Activated CD4-positive, alpha-beta T cell treated with anti-CD3 and anti-CD28 coated beads for 1 hour (primary cell): ENCODE measurements at places on chromosomes 16 and 17.

- peak; percentile 56 for DNase-seq
Measured at GRCh38 chr16:53518550-53519416, 15.8 kb upstream of the AKTIP start.

GRCh38 chr16:22693638-22694340 lies 120.2 kb upstream of the HS3ST2 start:
- DNase-seq: no peak

GRCh38 chr17:33438578-33438977 lies 145.5 kb upstream of the ASIC2 start:
- DNase-seq: no peak

- no peak for DNase-seq
Measured at GRCh38 chr17:57523926-57524632, 221.0 kb downstream of the CCDC182 start.

- DNase-seq: no peak
Measured at GRCh38 chr16:54347961-54348360, 61.4 kb upstream of the IRX3 start.

- no peak for DNase-seq
Measured at GRCh38 chr17:81029859-81030258, 5.1 kb upstream of the BAIAP2 start.

- DNase-seq: no peak
Measured at GRCh38 chr16:21614896-21615295, 15.5 kb downstream of the METTL9 start.

- DNase-seq: no peak
Measured at GRCh38 chr17:64732336-64733006, 70.4 kb upstream of the SMURF2 start.

- DNase-seq: no peak
Measured at GRCh38 chr16:3953728-3954410, 73.4 kb upstream of the CREBBP start.

GRCh38 chr17:60330731-60331130 lies 61.2 kb downstream of the USP32 start:
- DNase-seq: no peak

DNA sequence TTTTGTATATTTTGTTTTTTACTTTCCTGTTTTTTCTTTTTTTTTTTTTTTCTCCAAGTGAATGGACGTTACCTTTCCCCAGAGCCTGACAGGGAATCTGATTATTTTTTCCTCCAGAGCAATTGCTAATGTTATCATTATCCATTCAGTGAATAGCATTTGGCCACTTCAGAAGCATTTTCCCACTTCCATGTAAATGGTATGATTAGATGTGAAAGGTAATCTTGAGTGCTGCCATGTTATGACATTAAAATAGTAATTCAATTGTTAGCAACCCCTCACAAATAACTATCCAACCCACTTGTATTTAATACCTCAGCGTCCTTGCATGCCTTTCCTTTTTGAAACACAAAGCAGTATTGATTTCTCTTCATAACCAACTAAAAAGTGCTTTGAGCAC lies 1243.8 kb downstream of the CDH8 start:
- no peak for DNase-seq

DNA sequence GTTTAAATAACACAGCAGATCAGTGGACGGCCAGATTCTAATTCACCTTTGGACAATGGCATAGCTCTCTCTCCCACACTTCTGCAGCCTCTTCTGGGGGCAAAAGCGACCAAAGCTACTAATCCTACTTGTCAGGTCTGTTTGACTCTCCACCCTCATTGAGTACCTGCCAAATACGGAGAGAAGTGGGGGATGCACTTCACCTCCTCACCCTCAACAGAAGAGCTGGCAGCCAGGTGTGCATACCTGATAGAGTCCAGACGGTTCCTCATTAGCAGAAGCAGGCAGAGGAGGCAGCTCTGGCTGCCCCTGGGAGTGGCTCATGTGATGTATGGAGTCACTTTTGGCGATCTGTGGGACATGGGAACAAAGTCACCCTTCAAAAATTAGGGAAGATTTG lies 4.9 kb downstream of the DNAH3 start:
- DNase-seq: no peak

DNA sequence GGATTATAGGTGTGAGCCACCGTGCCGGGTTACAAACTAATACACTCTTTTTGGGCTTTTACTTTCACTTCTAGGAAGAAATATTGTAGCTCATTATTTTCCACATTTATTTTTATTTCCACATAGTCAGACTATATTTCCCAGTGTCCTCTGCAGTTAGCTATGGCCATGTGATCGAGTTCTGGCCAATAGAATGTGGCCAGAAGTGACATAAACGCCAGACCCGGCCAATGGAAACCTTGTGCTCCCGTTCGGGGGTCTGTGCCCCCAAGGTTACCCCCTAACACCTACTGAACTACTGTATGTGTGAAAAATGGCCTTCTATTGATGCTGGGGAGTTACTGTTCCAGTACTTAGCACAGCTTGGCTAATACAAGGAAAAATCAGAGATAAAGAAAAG lies 13.2 kb upstream of the RPTOR start:
- no peak for DNase-seq

DNA sequence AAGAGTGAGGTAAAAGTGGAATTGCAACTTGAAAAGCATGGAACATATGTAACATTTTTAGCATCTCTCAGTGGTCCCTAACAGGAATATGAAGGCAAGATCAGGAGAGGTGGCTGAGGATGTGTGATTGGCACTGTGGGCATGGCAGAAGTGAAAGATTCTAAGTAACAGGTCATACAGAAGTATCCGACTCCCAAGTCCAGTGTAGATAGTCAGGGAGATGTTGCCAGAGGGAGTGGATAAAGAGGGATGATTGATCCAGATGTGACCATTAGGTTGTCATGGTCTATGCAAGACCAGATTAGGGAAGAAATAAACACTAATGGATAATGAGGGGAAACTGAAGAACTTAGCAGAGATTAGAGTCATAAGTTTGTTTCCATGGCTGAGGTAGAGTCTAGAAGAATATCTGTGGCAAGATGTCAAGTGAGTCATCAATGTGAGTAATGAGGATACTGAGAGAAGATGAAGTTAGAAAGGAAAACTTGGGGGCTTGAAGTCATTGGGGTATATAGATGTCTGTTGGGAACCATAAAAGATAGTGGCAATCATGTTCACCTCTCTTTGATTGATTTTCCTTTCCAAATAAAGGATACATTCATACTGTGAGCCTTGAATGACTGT lies 23.9 kb upstream of the CAPNS2 start:
- DNase-seq: no peak

GRCh38 chr16:13390093-13390985 lies 488.9 kb downstream of the SHISA9 start:
- DNase-seq: no peak

DNA sequence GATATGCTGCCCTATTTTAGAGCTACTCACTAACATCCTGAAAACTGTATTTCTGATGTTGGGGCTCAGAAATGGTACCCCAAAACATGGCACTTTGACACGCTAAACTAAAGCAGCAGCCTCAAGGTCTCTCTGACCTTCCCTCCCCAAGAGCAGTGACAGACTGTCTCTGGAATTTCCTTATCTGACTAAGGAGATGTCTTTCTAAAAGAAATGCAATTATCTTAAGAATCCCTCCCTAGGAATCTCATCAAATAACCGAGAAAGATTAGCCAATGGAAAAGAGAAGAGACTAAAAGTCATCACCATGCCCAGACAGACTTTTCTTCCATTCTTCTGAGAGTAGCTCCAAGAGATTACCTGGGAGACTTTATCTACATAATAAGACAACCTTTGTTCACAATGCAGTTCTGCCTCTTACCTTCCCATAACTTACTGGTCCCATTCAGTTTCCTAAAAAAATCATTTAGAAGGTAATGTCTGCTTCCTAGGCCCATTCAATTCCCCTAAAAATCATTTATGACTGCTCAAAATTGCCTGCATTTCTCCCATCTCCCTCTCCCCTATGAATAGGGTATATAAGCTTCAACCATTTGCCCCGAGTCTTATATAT lies 123.9 kb downstream of the CPPED1 start:
- no peak for DNase-seq

- no peak for DNase-seq
Measured at GRCh38 chr17:76296186-76296585, 11.9 kb downstream of the QRICH2 start.

- no peak for DNase-seq
Measured at GRCh38 chr17:31672161-31672819, 186.8 kb downstream of the COPRS start.

DNA sequence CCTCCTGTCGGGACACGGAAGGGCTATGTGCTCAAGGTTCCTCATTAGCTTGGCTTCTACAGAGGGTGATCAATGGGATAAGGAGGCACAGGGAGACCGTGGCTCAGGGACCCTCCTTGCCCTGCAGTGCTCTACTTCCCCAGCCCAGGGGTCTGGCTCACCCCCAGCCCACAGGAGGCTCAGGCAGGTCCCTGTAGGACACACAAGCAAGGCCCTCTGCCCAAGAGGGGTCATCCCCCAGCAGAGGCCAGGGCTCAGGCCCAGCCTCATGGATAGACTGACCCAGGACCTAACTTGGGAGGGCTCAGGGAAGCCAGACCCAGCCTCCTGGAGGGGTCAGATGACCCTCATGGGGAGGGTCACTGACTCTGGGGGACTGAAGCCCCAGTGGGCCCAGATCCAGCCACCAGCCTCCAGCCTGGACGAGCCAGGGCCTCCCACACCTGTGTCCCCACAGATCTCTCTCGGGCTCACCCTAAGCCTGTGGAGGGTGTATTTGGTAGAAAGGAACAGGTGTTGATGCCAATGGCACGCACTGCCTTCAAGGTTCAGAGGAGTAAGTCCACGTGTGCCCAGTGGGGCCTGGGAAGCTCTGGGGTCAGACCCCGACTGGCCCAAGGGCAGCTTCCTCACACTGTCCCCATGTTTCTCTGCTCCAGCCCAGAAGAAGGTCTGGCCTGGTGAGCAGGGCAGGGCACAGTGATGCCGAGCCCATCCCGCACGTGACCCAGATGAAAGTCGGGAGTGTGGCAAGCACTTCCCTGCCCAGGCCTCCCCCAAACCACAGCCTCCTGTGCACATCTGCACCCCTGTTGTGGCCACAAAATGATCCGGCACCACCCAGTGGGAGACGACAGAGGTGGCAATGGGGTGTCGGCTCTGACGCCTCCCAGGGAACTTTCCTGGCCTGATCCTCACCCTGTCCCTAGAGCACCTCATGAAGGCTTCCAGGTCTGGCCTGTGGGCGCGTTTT lies 10.9 kb upstream of the KRTAP17-1 start:
- no peak for DNase-seq

DNA sequence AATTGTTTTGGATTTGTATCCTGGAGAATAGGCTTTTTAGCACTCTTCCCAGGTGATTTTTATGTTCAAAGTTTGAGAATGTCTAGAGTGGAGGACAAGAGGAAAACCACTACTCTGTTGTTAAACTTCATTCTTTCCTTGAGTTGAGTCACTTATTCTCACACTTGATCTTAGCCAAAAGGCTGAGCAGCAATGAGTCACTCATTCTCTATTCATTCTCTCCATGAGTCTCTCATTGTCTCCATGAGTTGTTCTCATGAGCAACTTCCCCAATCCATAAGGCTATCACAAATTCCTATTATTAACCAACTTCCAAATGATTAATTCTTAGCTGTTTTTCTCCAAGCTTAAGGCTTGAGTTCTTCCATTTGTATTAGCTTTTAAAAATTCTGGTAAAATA lies 1393.3 kb downstream of the CDH8 start:
- no peak for DNase-seq

- no peak for DNase-seq
Measured at GRCh38 chr17:19021622-19022083, 17.1 kb upstream of the FAM83G start.

GRCh38 chr17:62098623-62099231 lies 33.6 kb upstream of the MED13 start:
- no peak for DNase-seq

DNA sequence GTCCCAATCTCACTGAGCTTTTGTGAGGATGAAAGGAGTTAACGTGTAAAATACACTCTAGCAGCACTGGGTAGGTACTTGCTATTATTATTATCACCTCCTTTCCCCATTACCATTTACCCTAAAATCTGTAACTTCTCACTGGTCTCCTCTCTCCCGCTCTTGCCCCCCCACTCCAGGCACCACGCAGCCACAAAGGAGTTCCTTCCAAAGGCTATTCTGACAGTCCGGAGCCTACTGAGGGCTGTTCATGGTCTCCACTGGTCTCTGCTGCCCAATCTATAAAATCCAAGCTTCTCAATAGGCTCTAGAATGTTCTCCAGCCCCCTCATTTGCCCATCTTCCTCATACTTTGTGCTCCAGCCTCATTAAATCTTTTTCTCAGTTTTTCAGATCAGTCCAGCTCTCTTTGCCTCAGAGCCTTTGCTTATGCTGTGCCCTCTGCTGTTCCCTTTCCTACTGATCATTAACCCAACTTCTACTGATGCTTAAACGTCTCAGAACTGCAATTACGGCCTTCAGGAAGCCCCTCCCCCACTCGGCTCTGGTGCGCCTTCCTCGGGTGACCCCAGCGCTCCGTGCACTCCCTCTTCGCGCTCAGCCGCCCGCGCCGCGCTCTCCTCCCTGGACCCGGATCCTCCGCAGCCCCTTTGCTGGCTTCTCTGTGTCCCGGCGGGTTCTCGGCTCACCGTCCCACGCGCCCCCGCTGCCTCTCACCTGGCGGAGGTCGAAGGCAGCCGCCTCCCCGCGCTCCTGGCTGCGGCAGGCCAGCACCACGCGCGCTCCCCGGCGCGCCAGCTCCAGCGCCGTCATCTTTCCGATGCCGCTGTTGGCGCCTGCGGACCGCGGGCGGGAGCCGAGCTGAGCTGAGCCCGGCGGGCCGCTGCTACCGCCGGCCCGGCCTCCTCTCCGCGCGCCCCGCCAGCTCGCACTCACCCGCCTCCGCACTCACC lies 737 bp downstream of the DHRS13 start:
- peak; percentile 32 for DNase-seq

DNA sequence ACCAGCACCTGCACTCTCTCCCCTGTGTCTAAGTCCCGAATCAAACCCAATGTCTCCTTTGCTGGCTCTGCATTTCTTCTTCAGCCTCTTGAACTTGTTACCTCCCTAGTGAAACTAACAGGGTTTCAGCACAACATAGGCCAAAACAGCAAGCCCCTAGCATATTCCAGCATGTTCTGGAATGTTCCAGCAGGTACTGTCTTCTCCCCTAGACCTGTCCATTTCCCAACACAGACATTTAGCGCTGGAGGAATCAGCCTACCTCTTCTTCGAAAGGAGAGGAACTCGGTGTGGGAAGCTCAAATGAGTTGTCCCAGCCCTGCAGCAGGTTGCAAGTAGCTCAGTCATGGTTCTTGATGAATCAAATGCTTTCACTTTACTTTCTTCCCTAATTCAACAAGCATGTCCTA lies 47.1 kb downstream of the LITAF start:
- no peak for DNase-seq

DNA sequence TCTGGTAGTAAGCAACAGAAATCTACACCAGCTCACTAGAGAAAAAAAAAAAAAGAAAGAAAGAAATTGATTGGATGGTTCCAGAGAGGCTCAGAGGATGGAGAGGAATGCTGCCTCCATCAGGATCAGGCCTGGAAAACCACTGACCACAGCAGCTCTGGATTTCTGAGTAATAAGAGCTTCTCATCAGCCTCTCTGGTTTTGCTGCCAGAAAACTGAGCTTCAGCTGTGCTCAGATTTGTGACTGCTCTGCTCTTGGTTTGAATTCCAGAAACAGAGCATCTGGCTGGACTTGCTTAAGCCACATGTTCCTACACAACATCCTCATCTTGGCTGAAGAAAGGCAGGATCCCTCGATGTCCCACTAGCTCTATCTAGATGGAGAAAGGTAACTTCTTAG lies 25.9 kb downstream of the IRX6 start:
- no peak for DNase-seq

GRCh38 chr16:89637379-89637778 lies 20.1 kb downstream of the CHMP1A start:
- DNase-seq: no peak

- DNase-seq: peak; percentile 26
Measured at GRCh38 chr17:74325743-74326379, at the start of gene KIF19. TSS of gene KIF19 (plus strand) at chr17:74326226. CDS start at chr17:74326350, 124 bp downstream.

GRCh38 chr17:17491031-17491471 lies 5.1 kb downstream of the RASD1 start:
- no peak for DNase-seq
